Femur (tissue), 1 donor: ENCODE measurements at places on chromosomes 5 and 9.

- no peak for DNase-seq
Measured at GRCh38 chr9:122998448-122998847, 35.0 kb upstream of the GPR21 start.

- DNase-seq: no peak
Measured at GRCh38 chr9:127654619-127655018, 42.5 kb downstream of the STXBP1 start.

- no peak for DNase-seq
Measured at GRCh38 chr5:115968770-115969169, 6.5 kb downstream of the LVRN start.

GRCh38 chr5:57302643-57303042 lies 128.8 kb downstream of the GPBP1 start:
- no peak for DNase-seq

GRCh38 chr5:89208811-89209210 lies 325.8 kb upstream of the MEF2C start:
- DNase-seq: no peak

- no peak for DNase-seq
Measured at GRCh38 chr5:8827696-8828095, 718.2 kb downstream of the SEMA5A start.

DNA sequence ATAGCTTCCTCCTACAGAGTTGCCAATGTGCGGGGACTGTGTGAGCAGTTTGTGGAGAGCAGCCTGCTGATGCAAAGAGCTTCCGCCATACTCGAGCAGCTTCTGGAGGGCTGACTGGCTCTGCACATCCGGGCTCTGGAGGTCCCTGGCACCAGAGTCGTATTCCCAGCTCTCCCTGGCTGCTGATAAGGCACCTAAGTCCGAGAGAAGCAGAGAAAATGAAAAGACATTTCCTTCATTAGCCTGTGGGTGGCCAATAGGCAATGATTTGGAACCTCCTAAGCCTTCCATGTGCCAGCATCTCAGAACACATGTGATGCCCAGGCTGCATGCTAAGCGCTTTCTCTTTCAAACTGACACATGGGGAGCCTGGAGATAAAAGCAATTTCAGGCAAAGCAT lies 94.3 kb downstream of the TSSK1B start:
- DNase-seq: no peak

GRCh38 chr9:90579181-90579580 lies 63.4 kb downstream of the DIRAS2 start:
- no peak for DNase-seq

DNA sequence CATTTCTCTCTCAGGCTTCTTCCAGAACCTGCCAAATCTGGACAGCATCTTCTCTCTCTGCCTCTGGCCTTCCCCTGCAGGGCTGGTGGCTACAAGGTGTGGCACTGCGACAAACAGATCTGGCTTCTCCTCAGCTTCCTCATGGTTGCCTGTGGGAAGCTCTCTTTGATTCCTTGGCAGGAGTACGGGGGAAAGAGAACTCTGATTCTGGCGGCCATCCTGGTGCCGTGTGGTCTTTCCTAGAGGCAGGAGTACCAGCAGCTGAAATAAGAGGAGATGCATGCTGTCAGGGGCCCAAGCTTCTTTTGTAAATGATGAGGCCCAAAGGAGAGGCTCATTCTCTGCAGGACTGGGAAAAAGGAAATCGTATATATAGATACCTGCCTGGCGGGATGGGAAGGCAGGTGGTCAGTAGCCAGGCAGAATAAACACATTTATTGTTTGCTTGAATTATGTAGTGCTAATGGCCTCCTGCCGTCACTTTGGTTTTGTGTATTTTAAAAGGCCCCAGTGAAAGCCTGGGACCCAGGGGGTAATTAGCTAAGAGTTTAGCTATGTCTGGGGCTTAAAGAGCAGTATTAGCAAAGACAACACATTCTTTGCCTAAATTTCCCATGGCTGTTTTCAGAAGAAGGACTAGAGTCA lies at the start of gene CER1:
Gene CER1, minus strand, starts transcription at position 343 of the 645 bp plus-strand sequence. Its CDS starts 61 bp downstream, at position 282.
- no peak for DNase-seq
